Metanephros (tissue), 2 donors: ENCODE measurements at places on chromosomes 16 and 17. TPM values are rescaled to one million over a fixed set of nuclear protein-coding genes. Genes with fewer than 3 reads are reported as not detected.

AATK gene
- total RNA-seq = 3.2 TPM

ZNF624 gene
- 10.6 TPM for total RNA-seq

LGALS9B gene
- not detected for total RNA-seq

ADGRG3 gene
- 5.0 TPM for total RNA-seq

MMP15 gene
- total RNA-seq = 20.7 TPM

PLXDC1 gene
- 11.9 TPM for total RNA-seq

CACNG4 gene
- total RNA-seq = 2.1 TPM

SULT1A2 gene
- 0.47 TPM for total RNA-seq

GRAPL gene
- 3.0 TPM for total RNA-seq

ADGRG1 gene
- 66.2 TPM for total RNA-seq

ALDOC gene
- total RNA-seq = 15.1 TPM

NOL3 gene
- total RNA-seq = 9.5 TPM

CCT6B gene
- 2.3 TPM for total RNA-seq

KLHL10 gene
- 0.12 TPM for total RNA-seq

CPNE2 gene
- 30.1 TPM for total RNA-seq

PTGES3L gene
- total RNA-seq = 5.8 TPM

CA7 gene
- 0.12 TPM for total RNA-seq

IRX6 gene
- 4.0 TPM for total RNA-seq

ASGR1 gene
- total RNA-seq = 5.5 TPM

COPS3 gene
- total RNA-seq = 51.6 TPM

KRT15 gene
- total RNA-seq = 1.1 TPM

MKS1 gene
- 28.7 TPM for total RNA-seq

DPEP1 gene
- total RNA-seq = 42.4 TPM

CTRB1 gene
- total RNA-seq = not detected

DLX4 gene
- not detected for total RNA-seq

KRT28 gene
- not detected for total RNA-seq

ZNRF1 gene
- total RNA-seq = 23.9 TPM

TMED6 gene
- total RNA-seq = 1.9 TPM

KRT33A gene
- 0.12 TPM for total RNA-seq

MYL4 gene
- total RNA-seq = 45.8 TPM

ZNF205 gene
- total RNA-seq = 19.0 TPM
